Stimulated activated CD8-positive, alpha-beta memory T cell treated with anti-CD3 and anti-CD28 coated beads, Interleukin-15, amount 100 ng/mL, for 4 hours (primary cell): ENCODE measurements at places on chromosomes 1 and 21.

- DNase-seq, result peak; percentile 9
Measured at GRCh38 chr1:153670257-153670858, 435 bp downstream of the ILF2 start.

DNA sequence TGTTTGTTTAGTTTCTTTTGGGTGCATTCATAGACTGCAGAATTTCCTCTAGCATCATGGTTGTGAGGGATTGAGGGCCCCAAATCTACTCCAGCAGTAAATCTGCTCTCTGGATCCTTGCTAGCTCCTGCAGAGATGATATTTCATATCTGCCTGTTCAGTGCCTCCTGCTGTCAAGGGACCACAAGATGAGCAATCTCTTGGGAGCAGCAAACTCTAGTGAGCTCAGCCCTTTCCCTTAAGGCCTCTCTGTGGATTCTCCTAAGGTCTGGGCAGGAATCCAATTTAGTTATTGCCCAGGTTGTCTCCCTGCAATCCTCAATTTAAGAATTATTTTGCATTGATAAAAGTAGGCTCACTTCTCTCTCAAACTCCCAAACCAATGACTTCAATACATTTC is 76.9 kb downstream of the RGS18 start:
- DNase-seq, result no peak

DNA sequence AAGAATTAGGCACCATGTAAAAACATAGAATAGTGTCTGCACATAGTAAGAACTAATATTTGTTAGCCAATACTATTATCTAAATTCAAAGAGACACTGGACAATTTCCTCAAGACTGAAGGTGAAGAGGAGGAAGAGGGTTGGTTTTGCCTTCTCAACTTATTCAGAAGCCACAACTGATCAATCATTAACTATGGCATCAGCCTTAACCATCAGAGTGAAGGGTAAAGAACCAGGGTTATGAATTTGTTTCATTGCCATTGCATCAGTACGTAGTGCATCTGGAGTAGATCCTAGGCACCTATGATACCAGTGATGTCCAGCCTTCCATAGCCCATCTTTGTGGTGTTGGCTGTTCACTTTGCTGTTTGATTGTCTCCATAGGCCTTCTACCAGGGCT is 421.7 kb upstream of the DEPDC1 start:
- no peak for DNase-seq

DNA sequence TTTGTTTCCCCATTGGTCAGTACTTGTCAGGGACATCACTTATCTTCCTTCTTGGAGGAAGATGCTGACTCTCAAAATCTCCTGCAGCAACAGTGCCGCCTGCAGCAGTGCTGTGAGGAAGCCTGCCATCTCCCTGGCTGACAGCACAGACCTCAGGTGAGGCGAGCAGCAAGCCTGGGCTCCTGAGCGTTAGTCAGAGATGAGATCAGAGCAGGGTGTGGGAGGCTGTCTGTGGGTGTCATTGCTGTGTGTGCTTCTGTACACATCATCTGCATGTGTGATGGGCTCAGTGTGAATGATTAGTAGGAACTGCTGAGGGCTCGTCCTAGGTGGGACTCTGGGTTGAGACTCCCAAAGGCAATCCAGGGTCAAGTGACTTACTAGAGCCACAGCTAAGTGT is 6.1 kb downstream of the STRIP1 start:
- DNase-seq, result no peak

- no peak for DNase-seq
Measured at GRCh38 chr1:113215015-113215414, 142.0 kb downstream of the LRIG2 start.

GRCh38 chr1:2566101-2567045 is 10.2 kb downstream of the TNFRSF14 start:
- no peak for DNase-seq

DNA sequence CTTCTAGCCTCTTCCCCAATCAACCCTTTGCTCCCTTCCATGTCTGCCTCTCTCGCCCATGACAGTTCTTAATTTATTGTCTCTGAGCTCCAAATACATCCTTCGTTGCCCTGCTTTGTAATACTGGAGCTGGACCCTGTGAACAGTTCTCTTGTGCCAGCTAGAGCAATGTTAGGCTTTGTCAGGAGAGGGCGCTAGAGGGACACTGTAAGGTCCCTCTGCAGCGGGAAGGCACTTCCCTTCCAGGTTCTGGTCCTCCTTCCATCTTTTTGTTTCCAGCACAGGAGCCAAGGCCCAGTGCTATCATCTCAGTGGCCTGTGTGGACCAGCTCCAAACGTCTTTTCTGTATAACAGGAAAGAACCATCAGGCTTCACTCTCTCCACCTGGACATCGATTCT is 95.9 kb downstream of the PTPRU start:
- no peak for DNase-seq

DNA sequence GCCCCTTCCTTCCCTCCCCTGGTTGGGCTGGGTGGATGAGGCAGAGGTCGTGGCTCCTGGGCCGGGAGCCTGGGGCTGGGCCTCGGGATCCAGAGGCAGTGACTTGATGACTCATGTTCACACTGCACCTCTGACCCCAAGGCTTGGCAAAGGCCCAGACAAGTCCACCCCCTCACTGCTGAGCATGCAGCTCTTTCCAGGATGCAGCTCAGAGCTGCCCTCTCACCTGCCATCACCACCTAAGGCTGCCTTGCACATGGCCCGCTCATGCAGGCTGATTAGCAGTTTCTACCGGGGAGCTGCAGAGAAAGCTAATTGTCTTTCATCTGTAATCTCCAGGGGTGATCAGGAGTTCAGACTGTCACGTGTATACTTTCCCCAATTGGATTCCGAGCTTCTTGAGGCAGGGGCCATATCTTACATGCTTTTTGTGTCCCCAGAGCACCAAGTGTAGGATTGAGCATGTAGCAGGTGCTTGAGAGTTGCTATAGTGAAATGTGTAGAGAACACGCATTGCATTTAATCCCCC is 62.1 kb downstream of the LRRN2 start:
- no peak for DNase-seq

DNA sequence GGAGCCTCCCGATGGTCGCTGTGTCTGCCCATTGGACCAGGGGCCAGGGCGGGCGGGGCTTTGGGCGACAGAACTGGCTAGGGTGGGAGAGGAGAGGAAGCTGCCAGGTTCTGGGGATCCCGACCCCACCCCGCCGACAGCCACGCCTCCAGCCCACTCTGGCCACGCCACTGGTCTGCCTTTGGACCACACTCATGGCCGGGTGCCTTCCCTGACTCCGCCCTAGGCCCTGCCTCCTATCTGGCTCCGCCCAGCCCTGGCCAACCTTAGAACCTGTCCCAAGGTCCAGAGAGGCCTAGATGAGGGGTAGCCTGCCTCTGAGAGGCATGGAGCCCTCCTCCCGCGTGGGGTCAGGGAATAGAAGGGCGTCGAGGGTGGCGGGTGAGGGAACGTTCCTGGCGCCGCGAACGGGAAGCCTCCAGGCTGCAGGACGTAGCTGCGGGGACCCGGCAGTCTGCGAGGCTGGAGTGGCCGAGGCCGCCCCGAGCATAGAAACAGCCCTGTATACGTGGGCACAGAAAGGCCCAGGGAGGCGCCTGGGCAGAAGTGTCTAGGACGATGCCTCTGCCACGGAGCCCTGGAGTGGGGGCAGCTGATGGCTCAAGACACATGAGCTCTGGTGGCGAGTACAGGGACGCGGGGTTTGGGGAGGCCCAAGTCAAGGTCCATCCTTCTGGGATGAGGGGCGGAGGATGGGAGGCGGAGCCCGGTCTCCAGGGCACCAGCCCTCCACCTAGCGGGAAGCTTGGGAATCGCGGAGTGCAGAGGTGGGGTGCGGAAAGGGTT is 11.5 kb upstream of the COL16A1 start:
- no peak for DNase-seq

DNA sequence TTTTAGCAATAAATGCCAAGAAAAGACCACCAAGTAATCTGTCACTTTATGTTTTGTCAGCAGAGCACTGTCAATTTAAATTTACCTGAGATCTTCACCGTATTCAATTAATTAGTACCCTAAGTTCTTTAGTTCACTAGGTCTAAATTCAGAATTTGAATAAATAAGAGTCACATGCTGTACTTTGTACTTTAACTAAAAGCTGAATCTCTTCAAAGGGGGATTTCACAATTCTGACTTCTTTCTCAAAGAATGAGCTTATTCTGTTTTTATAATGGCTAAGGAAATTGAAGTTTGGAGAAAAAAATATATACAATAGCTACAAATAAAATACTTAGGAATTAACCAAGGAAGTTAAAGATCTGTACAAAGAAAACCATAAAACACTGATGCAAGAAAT is 2.1 kb upstream of the GNG5 start:
- no peak for DNase-seq

DNA sequence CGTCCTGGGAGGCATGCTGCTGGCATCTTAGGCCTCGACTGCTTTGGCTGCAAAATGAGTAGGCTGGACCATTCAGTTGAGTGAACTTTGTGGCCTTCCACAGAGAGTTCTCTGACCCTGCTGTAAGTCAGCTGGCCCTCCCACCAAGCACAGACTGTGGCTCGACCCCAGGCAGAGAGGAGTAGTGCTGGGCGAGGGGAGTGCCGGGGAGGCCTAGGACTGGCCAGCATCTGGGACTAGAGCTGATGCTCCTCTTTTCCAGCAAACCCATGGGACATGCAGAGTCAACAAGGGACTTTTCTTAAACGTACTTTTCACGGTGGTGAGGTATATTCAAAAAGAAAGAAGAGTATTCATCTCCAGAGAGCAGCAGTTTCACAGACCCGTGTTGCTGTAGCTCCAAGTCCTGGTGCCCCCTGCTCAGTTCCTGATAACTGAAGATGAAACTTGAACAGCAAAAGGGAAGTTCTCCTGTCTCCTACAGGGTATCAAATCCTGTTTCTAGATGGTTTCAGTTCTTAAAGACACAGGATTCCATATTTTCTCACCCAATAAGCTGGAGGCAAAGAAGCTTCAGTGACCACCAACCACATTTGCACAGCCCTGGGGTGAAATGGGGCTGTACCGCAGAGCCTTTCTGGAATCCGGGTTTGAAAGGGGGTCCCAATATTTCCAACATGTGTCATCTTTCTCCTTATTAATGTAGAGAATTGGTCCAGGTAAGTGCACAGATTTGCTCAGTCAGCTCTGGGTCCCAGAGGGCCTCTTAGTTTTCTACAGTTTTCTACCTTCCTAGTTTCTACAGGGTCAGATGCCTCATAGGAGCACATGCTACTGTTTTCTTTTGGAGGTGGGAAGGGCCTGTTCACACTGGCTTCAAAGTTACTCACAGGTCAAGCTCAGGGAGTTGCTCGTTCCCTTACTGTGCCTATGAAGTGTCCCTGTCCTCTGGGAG is 20.9 kb downstream of the BATF3 start:
- no peak for DNase-seq

GRCh38 chr1:100597061-100597741 is 59.3 kb downstream of the GPR88 start:
- no peak for DNase-seq

DNA sequence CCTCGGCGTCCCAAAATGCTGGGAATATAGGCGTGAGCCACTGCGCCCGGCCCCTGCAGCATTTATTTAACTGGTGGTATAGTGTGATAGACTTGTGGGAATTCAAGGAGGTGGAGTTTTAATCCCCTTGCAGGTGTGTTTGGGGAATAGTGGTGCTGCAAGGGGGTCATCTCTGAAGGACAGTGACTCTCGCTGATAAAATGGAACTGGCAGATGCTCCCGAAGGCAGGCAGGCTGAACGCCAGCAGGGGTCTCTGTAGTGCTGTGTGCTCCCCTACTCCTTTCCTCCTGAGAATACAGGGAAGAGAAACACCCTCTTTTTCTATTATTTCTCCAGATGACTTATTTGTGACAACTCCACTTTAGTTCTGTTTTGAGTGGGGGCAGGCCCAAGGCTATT is 4.0 kb downstream of the OSCP1 start:
- DNase-seq, result no peak

DNA sequence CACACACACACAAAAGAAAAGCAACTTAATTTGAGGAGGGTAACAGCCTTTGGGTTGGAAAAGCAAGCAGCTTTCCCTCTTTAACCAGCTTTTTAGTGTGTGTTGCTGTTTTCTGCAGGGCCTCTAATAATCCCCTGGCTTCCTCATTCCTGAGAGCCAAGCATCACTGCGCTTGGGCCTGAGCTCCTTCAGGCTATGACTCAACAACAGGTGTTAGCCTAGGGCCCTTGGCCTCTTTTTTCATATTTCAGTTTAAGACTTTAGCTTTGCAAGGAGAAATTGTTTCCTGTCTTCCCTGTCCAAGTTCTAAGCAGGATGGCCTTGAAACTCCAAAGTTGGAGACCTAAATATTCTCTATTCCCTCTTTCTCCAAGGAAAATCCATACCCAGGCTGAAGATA is 26.2 kb upstream of the SNX27 start:
- no peak for DNase-seq

DNA sequence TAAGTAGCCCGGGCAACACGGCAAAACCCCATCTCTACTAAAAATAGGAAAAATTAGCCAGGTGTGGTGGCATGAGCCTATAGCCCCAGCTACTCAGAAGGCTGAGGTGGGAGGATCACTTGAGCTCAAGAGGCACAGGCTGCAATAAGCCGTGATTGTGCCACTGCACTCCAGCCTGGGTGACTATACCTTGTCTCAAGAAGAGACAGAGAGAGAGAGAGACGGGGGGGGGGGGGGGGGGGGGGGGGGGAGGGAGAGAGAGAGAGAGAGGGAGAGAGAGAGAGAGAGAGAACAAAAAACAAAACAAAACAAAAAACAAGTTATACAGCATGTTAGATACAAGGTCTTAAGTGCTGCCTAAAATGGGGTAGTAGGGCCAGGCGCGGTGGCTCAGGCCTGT is 77.8 kb upstream of the ZNF281 start:
- DNase-seq, result no peak

DNA sequence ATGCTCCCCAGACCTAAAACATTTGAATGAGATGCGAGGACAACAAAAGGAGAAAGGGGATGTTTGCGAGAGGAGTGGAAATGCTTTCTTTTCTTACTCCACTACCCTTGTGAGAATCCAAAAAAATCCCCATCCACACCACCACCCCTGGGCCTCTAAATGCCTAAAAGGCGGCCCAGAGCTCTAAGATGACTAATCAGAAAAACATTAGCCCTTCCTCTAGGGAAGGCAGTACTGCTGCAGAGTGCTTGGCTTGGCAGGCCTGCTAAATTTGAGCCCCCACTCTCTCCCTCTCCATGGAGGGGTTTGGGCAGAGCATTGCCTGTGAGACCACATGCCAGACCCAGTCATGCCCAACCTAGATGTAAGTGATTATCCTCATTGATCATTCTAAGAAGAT is 347.9 kb downstream of the USH2A start:
- DNase-seq, result no peak
